ENCODE measurements at places on chromosomes 1 and 21.

GRCh38 chr1:230010603-230011332 is 56.3 kb upstream of the GALNT2 start:
- ATAC-seq = no peak

- ATAC-seq = peak; percentile 74
Measured at GRCh38 chr1:215004121-215004827, 78.3 kb upstream of the KCNK2 start.

DNA sequence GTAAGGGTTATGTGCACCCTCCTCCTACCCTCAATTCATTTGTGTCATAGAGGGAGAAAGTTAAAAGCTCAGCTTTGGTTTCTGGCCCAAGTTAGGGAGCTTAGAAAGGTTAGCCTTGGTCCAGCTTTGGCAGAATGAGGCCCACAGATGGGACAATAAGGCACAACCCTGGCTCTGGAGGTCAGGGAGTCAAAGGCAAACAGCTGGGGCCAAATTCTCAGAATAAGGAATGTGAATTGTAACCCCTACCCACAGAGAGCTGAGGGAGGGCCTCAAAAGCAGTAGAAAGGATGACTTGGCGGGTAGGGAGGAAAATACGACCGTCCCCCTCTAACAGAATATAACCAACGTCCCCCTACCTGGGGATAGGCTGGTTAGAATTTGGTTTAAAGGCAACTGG is 9.0 kb downstream of the CERS2 start:
- ATAC-seq = no peak

GRCh38 chr1:195019385-195019784 is 1588.9 kb downstream of the KCNT2 start:
- peak; percentile 79 for ATAC-seq

- no peak for ATAC-seq
Measured at GRCh38 chr1:165851034-165851658, 23.7 kb downstream of the UCK2 start.

DNA sequence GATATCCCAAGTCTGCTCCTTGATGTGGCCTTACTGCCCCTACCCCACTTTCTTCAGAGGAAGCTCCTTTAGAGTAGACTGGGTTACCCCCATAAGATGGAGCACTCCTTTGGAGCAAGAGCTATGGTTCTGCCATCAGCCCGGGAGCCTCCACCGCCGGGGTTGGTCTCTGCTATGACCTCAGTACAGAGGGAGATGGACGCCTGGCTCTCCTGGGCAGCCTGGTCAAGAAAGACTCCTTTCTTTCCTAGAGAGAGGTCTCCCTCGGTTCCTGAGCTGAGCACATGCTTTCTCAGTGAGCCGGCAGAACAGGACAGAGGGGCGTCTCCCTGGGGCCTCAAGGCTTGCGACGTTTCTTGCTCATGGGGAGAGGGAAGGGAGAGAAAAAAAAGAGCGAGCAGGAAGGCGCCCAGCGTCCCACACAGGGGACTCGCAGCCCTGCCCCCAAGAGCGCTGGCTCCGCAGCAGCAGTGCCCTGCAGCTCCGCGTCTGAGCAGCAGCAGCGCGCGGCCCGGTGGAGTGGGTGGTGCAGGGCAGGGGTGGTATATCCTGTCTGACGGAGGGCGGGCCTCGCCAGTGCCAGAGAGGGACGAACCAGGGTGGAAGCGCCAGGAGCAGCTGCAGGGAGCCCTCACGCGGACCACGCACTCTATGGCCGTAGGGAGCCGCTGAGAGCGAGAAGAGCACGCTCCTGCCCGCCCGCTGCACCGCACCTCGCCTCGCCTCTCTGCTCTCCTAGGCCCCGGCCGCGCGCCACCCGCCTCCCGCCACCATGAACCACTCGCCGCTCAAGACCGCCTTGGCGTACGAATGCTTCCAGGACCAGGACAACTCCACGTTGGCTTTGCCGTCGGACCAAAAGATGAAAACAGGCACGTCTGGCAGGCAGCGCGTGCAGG is at the start of gene PKP1:
TSS of gene PKP1 (plus strand) at position 576 of the 899 bp plus-strand sequence. CDS start at position 773, 197 bp downstream.
- no peak for ATAC-seq

GRCh38 chr1:194512957-194513356 is 1326.5 kb upstream of the B3GALT2 start:
- peak; percentile 98 for ATAC-seq

GRCh38 chr1:236284291-236284721 is 2.5 kb upstream of the ERO1B start:
- ATAC-seq = no peak

GRCh38 chr1:33824971-33825370 is 38.9 kb upstream of the HMGB4 start:
- ATAC-seq = no peak

DNA sequence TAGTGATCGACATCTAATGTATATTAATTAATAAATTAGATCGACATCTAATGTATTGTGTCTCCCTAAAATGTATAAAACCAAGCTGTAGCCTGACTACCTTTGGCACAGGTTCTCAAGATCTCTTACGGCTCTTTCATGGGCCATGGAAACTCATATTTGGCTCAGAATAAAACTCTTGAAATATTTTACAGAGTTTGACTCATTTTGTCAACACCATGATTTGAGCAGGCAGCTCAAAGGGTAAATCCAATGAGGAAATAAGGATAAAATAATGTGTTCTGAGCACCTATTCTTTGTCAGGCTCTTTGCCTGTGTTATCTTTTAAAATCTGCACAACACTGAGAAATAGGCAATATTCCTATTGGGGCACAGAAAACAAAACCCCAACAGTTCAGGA is 223.4 kb upstream of the DUSP10 start:
- ATAC-seq = no peak

DNA sequence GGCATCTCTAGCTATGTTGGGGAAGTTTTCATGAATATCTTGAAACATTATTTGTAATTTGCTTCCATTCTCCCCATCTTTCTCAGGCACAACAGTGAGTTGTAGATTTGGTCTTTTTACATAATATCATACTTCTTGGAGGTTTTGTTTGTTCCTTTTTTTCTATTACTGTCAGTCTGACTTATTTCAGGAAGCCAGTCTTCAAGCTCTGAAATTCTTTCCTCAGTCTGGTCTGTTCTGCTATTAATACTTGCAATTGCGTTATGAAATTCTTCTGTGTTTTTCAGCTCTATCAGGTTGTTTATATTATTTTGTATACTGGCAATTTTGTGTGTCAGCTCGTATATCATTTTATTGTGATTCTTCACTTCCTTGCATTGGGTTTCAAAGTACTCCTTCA is 424.6 kb upstream of the PTBP2 start:
- ATAC-seq = no peak

GRCh38 chr1:224783006-224783651 is 146.3 kb upstream of the DNAH14 start:
- no peak for ATAC-seq

GRCh38 chr1:202858331-202858730 is 30.6 kb downstream of the RABIF start:
- ATAC-seq = no peak

GRCh38 chr1:31736675-31737074 is 27.5 kb downstream of the ADGRB2 start:
- ATAC-seq = no peak

- no peak for ATAC-seq
Measured at GRCh38 chr1:44705938-44706337, 25.0 kb downstream of the RNU5D-1 start.

- no peak for ATAC-seq
Measured at GRCh38 chr1:235265900-235266299, 62.1 kb downstream of the ARID4B start.

DNA sequence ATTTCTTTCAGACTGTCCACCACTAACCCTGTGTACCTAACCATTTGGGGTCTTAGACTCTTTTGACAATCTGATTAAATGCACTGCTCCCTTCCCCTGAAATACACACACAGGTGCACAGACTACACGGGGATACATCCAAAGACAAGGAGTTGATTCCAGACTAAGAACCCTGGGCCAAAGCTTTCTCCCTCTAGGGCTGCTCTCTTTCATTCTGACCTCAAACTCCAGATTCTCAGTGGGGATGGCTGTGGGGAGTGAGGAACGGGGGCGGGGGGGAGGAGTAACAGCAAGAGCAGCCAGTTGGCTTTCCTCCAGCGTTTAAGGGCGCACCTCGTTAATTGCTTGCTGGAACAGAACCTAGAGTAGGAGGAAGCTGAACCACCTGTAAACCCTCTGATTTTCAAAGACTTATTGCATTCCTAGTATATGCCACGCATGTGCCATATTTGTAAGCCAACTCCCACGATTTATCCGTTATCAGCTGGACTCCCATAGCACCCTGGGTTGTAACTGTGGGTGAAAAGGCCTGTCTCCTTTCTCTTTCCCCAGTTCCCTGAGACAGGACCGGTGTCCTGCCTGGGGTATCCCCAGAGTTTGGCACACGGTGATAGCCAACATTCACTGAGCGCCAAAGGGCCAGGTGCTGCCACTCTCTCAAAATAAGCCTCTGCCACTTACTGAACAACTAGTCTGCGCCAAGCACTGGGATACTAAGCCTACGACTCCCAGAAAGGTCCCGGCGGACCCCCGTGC is 920 bp downstream of the MTHFR start:
- ATAC-seq = peak; percentile 6

DNA sequence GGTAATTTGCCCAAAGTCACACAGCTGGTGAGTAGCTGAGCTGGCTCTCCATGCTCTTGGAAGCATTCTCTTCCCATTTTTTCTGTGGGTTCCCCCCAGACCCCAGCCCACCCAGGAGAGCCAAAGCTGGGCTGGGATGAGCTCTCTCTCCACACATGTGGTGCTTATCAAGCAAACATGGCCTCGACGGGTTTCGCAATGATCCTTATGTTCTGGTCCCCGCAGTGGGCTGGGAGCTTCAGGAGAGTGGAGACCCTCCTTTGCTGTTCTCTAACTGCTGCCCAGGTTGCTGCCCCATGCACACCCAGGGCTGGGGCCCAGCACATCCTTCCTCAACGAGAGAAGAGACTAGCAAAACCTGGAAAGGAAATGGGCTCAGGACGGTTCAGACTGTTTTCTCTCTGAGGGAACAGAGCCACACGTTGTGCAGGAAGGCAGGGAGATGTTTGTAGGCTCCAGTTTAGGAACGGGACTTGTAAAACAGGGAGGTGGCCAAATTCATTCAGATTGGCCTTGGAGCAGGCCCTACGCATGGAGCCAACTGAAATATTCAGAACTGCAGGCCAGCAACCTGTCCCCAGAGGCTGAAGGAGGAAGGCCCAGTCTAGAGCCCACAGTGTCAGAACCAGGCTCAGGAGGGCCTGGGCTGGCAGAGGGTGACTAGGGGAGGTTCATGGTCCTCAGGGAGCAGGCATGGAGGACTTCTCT is 27.2 kb upstream of the CSF1 start:
- ATAC-seq = no peak

- peak; percentile 92 for ATAC-seq
Measured at GRCh38 chr1:231724876-231725647, 98.5 kb downstream of the DISC1 start.

- ATAC-seq = no peak
Measured at GRCh38 chr1:174800876-174801275, 198.9 kb upstream of the CACYBP start.

DNA sequence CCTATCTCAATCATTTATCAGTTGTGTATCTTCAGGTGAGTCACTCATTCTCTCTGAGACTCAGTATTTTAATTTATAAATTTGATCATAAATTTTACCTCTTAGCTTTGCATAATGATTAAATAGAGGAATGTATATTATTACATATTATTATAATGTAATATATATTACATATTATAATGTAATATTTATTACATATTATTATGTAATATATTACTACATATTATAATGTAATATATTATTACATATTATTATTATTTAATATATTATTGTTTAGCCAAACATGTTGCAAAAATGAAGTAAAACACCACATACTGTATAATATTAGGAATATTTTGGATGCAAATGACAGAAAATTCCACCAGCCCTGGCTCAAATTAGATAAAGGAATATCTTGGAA is 104.7 kb upstream of the NFIA start:
- ATAC-seq = no peak

DNA sequence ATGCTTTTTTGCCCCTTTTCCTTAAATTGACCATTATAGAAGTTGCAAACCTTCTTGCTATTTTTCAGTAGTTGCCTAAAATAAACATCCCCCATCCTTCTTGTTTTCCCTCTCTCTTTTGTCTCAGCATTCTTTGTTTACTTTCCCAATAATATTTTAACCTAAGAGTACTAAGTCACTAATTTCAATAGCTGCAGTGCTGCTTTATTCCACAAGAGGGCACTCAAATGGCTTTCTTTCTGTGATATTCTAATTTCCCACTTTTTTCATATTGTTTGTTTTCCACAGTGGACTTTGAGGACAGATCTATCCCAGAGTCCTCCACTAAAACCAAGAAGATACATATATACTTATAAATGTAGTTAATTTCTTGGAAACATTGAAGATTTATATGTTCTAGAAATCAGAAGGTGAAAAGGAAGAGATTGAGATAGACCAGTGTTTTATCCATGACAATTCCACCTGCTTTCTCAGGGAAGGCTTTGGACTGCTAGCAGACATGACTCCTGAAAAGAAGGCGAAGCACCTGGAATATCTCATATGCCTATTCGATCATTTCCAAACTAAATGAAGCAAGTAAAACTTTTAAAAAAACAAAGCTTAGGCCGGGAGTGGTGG is 104.8 kb upstream of the GRIK1 start:
- ATAC-seq = no peak

- no peak for ATAC-seq
Measured at GRCh38 chr1:85440612-85441011, 24.3 kb downstream of the DDAH1 start.

All from SK-N-SH treated with all-trans-retinoic acid at 6 μM for 48 hours (cell line).